ENCODE measurements at places on chromosomes 2 and 18.

DNA sequence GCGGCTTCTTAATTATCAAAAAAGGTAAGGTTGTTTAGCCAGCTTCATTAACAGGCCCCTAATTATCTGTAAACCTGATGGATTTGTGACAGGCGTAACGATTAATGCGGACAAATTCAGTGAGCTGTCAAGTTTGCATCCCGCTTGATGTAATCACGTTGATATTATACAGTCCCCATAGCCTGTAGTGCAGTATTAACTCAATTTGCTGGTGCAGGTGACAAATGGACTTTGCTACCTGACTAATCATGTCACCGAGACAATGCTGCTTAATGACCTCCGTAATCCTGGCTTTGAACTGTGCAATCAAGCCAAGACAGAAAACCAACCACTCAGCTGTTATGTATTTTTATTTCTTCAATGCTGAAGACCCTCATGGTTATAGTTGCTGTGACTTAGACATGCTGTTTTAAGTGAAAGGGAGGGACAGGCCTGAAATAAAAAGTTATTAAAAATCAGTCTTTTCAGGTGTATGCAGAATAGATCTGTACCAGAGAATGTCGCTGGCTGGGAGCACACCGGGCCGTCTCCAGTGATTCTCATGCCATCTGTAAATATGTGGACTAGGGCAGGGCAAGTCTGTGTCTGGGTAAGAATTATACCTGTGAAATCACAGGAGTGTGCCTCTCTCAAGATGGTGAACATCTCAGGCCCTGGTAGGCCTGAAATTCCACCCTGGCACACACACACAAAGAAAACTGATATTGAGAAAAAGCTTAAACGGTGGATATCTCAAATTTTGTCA lies 4.3 kb downstream of the TSHZ1 start:
- no peak for DNase-seq

- no peak for DNase-seq
Observed at GRCh38 chr2:156680266-156680665, 244.1 kb downstream of the GPD2 start.

GRCh38 chr2:62303788-62304187 lies 107.9 kb downstream of the B3GNT2 start:
- no peak for DNase-seq

GRCh38 chr2:145851730-145852129 lies 1331.8 kb upstream of the ZEB2 start:
- DNase-seq, result no peak

- no peak for DNase-seq
Observed at GRCh38 chr18:41977233-41977632, 22.2 kb downstream of the PIK3C3 start.

DNA sequence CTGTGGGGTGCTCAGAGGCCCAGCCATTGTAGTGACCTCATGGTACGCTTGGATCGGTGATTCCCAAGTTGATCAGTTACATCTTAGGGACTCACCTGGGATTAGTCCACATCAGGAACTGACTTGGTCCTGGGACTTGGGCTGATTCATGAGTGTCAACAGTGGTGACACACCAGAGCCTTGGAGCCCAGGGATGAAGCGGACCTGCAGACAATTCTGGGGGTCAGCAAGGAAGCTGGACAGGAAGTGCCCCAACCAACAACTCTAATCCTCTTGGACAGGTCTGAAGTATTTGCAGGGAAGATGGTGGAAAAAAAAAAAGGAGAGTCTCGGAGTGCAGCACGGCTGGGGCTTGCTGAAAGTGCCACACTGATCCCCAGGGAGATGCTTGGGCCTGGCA lies 288.6 kb downstream of the PHLPP1 start:
- no peak for DNase-seq

DNA sequence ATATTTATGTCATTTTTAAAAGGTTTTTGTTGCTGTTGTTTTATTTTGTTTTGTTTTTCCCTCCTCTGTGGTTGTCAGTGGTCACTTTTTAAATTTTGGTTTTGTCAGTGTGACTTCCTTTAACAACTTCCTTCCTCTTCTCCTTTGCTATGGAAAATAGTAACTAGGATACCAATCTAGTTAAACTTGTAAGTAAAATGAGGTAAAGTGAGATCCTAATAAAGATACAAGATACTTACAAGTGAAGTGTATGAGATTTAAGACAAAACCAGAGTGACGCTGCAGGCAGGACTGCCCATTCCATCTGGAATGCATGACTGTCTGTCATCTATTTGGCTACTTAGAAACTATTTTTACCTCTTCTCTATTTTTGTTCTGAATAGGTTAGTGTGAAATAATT lies 30.6 kb upstream of the CREB1 start:
- no peak for DNase-seq

All from HS-27A (cell line).